ENCODE measurements at places on chromosomes 1 and 21.

GRCh38 chr1:90012300-90012699 is 17.4 kb downstream of the ZNF326 start:
- peak; percentile 11 for DNase-seq
- H3K27me3 ChIP-seq = no peaks in the 10 kb centered on the region
- no peaks in the 10 kb centered on the region for H3K4me1 ChIP-seq
- no peak overlapping the region for H3K27ac ChIP-seq
- H3K36me3 ChIP-seq = peaks cover 16% of the 10 kb centered on the region
- H3K4me3 ChIP-seq = no peak overlapping the region

- peaks cover 11% of the 10 kb centered on the region for H3K4me1 ChIP-seq
- no peak overlapping the region for H3K27ac ChIP-seq
- H3K27me3 ChIP-seq = no peaks in the 10 kb centered on the region
- no peak overlapping the region for H3K4me3 ChIP-seq
- peaks cover 2% of the 10 kb centered on the region for H3K36me3 ChIP-seq
These were observed 69.0 kb upstream of the GOLT1A start for GRCh38 chr1:204282761-204283221.

DNA sequence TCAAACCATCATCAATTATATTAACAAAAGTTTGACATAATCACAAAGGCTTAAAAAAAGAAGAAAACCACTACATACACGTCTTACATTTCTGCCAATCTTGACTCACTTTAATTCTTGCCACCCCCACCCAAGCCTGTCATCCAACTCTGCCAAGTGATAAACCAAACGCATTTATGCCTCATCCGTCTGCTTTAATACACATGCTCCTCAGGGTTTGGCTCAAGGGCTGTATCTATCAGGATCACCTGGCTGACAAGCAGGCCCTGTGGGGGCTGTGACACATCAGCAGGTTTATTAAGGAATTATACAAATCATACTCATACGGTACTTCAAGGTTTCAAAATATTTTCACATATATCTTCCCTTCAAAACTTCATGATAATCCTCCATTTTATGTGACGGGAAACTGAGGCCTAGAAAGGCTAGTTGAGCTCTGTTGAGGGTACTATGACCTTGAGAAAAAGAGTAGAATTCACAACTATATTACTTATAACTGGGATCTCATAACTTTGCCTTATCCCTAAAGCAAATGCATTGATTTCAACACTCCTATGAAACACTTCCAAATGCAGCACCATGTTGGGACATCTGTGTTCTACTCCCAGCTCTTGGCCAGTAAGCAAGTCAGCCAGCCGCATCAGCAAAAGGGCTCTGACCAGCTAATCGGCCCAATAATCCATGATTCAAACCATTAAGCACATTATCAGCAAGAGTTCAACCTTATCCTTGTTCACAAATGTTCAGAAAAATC is 8.7 kb downstream of the SORT1 start:
- no peak for DNase-seq
- H3K27me3 ChIP-seq = no peaks in the 10 kb centered on the region
- H3K36me3 ChIP-seq = peaks cover 2% of the 10 kb centered on the region
- H3K4me1 ChIP-seq = peaks cover 3% of the 10 kb centered on the region

DNA sequence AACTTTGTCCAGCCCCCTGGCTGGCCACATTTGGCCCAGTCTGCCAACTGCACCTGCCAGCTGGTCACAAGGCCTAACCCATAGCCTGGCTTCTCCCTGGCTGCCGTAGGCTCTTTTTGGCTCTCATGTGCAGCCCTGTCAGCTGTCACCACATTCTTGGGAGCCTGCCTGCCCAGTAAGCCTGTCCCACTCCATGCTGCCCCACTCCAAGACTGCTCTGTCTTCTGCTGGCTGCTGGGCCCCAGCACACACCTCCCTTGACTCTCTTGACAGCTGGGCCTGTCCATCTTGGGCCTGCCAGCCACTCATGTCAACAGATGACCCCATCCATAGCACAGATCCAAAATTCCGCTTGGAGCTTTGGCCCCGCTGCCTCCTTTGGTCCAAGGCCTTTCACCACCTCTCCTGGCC is 74.3 kb upstream of the EDN2 start:
- no peaks in the 10 kb centered on the region for H3K27me3 ChIP-seq
- no peak overlapping the region for H3K27ac ChIP-seq
- no peak for DNase-seq
- no peak overlapping the region for H3K4me3 ChIP-seq
- no peaks in the 10 kb centered on the region for H3K36me3 ChIP-seq

- peaks cover 27% of the 10 kb centered on the region for H3K4me1 ChIP-seq
- H3K36me3 ChIP-seq = peaks cover 27% of the 10 kb centered on the region
- peak overlapping the region; percentile 18 for H3K27ac ChIP-seq
- DNase-seq = no peak
These were observed 109.0 kb upstream of the IPO9 start for GRCh38 chr1:201719812-201720521.

GRCh38 chr1:109214695-109215623 is 1.2 kb downstream of the SARS1 start:
- no peaks in the 10 kb centered on the region for H3K4me1 ChIP-seq
- peak overlapping the region; percentile 90 for H3K4me3 ChIP-seq
- no peaks in the 10 kb centered on the region for H3K36me3 ChIP-seq
- H3K27ac ChIP-seq = peak overlapping the region; percentile 47
- H3K27me3 ChIP-seq = no peaks in the 10 kb centered on the region
